ENCODE measurements at places on chromosomes 1 and 21. TPM values are rescaled to one million over a fixed set of nuclear protein-coding genes. Genes with fewer than 3 reads are reported as not detected.

ILDR2 gene
- under 0.01 TPM for total RNA-seq

F13B gene
- not detected for total RNA-seq

HSD3B1 gene
- total RNA-seq, result not detected

ZNF593 gene
- total RNA-seq, result 37.5 TPM

ARHGEF10L gene
- total RNA-seq, result 17.2 TPM

RCAN1 gene
- 26.2 TPM for total RNA-seq

KMO gene
- under 0.01 TPM for total RNA-seq

ELOVL1 gene
- 54.0 TPM for total RNA-seq

AMY2A gene
- not detected for total RNA-seq

S100A3 gene
- total RNA-seq, result 22.0 TPM

PRDM16 gene
- total RNA-seq, result 1.6 TPM

DIO1 gene
- not detected for total RNA-seq

S100A5 gene
- total RNA-seq, result 0.37 TPM

AIM2 gene
- 1.8 TPM for total RNA-seq

CTSS gene
- 5.5 TPM for total RNA-seq

TRABD2B gene
- 0.20 TPM for total RNA-seq

DDAH1 gene
- total RNA-seq, result 76.6 TPM

GSTM2 gene
- 18.0 TPM for total RNA-seq

FCGR3B gene
- not detected for total RNA-seq

FAM151A gene
- total RNA-seq, result not detected

SH2D1B gene
- total RNA-seq, result under 0.01 TPM

ARHGAP30 gene
- not detected for total RNA-seq

OR2AK2 gene
- total RNA-seq, result not detected

LAMC2 gene
- 6.6 TPM for total RNA-seq

PTPN22 gene
- 0.37 TPM for total RNA-seq

SYT2 gene
- not detected for total RNA-seq

SSX2IP gene
- 13.3 TPM for total RNA-seq

MINDY1 gene
- total RNA-seq, result 9.9 TPM
